Activated T-cell treated with anti-CD3 and anti-CD28 coated beads for 48 hours (primary cell): ENCODE measurements at places on chromosomes 3 and 15.

DNA sequence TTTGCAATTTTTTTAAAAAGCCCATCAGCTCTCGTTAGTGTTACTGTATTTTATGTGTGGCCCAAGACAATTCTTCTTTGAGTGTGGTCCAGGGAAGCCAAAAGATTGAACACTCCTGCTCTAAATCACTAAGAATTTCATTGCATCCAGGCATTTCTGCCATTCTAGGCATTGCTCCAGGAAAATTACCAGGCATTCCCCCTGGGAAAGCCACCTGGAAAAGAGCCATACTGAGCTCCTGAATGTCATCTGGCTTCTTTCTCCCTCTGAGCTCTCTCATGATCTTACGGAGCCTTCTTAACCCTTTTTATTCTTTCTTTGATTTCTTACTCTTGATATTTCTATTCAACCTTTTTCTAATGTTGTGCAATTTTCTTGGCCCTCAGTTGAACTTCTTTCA is 202.2 kb downstream of the DOCK3 start:
- no peak for DNase-seq

DNA sequence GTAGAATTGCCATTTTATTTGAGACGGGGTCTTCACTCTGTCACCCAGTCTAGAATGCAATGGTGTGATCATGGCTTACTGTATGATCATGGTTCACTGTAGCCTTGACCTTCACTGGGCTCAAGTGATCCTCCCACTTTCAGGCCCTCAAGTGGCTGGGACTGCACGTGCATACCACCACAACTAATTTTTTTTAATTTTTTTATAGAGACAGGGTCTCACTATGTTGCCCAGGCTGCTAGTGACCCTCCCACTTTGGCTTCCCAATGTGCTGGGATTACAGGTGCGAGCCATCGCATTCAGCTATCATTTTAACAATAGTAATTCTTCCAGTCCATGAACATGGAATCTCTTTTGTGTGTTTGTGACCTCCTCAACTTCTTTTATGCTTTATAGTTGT is 11.9 kb downstream of the EPM2AIP1 start:
- DNase-seq = no peak

GRCh38 chr3:113110267-113110666 is 101.1 kb upstream of the BOC start:
- no peak for DNase-seq

- no peak for DNase-seq
Measured at GRCh38 chr3:81242871-81243270, 518.6 kb downstream of the GBE1 start.

GRCh38 chr15:32959077-32959476 is 235.4 kb downstream of the FMN1 start:
- DNase-seq = no peak

- no peak for DNase-seq
Measured at GRCh38 chr3:104004956-104005355, 1361.8 kb upstream of the ALCAM start.

DNA sequence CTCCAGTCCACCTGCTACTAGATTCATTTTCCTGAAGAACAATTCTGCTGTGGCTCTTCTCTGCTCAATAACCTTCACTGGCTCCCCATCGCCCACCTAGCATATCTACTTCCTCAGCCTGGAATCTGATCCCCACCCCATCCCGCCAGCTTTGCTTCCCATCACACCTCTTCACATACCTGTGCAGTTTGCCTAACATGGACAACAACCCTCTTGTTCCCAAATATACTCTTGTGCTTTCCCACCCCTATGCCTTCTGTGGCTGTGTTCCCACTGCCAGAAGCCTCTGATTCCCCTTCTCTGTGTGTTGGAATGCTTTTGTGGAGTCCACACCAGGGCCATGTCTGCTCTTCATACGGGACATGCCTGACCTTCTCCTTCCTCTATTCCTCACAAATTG is 29.5 kb downstream of the CMTM7 start:
- DNase-seq = no peak

- no peak for DNase-seq
Measured at GRCh38 chr15:66948294-66948693, 117.1 kb upstream of the SMAD3 start.

DNA sequence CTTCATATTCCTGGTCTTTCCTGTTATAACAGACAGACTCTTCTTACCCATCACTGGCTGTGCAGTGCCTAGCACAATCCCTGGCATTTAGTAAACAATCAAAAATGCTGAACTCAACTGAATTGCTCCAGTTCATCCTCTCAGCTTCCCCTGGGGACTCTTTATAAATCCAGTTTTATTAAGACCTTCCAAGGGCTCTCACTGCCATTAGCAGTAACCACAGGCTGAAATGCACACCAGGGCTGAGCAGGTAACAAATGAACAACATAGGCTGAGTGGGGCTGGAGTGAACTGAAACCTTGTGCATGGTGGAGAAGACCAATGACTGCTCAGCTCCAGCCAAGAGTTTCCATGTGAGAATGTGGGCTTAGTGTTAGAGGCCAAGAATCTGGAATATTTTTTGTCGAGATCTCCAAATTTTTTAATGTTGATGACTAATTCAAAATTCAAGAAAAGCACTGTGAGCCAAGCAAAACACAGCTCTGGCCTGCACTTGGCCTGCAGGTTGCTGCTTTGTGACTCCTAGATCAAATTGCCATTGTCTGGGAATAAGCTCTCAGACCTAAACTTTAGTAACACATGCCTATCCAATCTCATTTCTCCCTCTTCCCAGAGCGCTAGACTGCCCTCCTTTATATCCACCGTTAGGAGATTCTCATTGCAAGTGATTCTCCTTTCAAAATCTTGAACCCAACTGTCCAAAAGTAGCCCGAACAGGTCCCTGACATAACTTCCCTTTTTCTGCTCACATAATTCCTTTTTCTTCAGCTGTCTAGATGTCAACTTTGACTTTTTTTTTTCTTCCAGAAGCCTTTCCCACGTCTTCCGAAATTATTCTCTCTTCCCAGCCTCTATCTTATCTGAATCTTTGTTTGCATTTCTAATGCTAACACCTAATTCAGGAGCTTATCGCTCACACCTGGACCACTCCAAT is 7.4 kb downstream of the SQOR start:
- no peak for DNase-seq

DNA sequence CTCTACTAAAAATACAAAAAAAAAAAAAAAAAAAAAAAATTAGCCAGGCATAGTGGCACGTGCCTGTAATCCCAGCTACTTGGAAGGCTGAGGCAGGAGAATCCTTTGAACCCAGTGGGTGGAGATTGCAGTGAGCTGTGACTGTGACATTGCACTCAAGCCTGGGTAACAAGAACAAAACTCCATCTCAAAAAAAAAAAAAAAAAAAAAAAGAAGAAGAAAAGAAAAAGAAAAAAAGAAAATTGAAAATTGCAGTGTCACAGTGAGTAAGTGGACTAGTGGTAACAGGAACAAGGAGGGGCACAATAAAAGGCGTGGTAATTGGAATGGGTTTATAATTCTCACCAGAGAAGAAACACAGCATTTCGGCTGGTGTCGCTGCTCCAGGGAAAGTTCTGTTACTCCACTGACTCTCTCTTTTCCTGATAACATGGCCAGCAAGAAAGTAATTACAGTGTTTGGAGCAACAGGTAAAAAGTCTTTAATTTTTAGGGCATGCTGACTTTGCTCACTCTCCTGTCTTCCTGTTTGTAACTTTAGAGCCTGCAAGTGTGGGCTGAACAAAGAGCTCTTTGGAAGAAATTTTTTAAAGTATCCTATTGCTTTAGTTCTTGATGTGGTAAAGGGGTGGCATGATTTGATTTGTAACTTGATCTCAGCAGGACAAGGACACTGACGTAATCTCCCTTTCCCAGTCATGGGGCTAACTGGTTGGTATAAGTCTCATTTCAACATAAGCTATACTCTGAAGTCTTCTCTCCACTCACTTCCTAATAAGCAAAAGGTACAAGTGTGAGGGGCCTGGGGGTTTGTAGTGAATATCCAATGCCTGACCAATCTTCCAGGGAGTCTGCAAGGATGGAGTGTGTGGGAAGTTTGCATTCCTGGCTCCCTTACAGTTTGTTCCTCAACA is 22.1 kb upstream of the TRA2B start:
- DNase-seq = no peak
